Effector memory CD4-positive, alpha-beta T cell (primary cell): ENCODE measurements at places on chromosomes 5 and 9.

DNA sequence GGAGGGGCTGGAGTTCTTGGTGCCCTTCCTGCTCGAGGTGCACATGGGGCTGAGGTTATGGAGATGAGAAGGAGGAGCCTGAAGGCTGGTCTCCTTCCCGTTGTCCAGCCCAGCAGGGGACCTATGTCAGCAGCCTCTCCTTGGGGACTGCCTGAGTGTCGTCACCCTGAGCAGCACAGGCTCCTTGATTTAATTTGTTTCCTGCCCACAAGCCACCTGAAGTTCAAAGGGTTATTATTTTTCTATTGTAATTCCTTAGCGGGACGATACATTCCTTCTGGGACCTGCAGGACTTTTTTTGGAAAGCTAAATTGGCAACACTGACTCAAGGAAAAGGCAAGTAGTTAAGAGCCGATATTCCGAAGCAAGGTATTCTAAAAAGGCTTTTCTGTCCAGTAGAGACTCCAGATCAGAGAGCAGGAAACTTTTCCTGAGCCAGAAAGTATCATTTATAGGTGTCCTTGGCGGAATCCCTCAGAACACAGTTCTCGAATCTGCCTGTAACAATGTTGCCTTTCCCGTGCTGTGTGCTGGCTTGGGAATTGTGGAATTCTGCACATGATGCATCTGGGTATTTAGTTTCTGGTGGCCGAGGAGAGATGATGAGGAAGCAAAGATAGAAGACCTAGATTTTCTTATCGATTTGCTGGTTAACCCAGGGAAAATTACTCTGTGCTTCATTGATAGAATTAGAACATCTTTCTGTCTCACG is 55.4 kb downstream of the ARHGAP26 start:
- no peaks in the 10 kb centered on the region for H3K27me3 ChIP-seq
- H3K4me3 ChIP-seq, result no peak overlapping the region
- H3K27ac ChIP-seq, result no peak overlapping the region

GRCh38 chr5:1706021-1706420 is 93.6 kb downstream of the MRPL36 start:
- H3K27me3 ChIP-seq, result no peaks in the 10 kb centered on the region
- no peak for DNase-seq
- no peaks in the 10 kb centered on the region for H3K4me1 ChIP-seq
- H3K27ac ChIP-seq, result no peak overlapping the region
- no peaks in the 10 kb centered on the region for H3K36me3 ChIP-seq
- no peak overlapping the region for H3K4me3 ChIP-seq

DNA sequence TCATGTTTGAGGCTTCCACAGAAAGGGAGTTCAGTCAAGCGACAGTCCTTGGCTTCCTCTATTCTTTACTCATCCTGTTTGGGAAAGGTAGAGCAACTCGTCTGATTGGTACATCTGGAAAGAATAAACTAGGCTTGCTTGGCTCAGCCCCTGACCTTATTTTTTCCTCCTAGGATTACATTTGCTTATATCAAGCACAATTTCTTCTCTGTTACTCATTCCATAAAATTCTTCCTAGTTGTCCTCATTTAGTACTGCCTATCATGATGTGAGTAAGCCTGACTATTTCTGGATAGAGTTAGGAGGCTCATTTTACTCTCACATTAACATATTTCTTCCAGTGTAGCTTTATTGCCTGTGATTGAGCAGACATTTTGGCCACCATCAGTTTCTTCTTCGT is 10.9 kb upstream of the CARNMT1 start:
- no peak for DNase-seq
- H3K27me3 ChIP-seq, result no peaks in the 10 kb centered on the region
- H3K4me3 ChIP-seq, result no peak overlapping the region
- no peaks in the 10 kb centered on the region for H3K36me3 ChIP-seq
- H3K4me1 ChIP-seq, result no peaks in the 10 kb centered on the region

DNA sequence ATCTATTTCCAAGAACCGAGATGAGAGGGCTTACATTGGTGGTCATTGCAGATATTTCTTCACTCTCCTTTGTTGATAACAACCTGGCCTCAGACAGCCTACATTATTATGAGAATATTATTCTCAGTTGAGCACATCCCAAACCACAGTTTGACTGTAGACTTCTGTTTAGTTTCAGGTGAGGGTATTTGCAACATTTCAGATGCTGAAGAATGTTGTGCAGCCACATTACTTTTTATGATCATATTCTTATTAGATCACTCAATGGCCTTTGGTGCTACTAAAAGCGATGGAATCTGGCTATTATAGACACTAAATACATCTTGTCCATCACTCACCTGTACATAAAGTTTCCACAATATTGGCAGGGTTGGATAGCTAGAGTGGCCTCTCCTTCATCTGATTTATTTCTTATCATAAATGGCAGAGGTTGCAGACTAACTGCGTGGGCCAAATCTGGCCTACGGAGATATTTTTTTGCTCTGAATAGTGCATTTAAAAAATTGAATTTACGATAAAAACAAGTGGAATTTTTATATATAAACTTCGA is 26.2 kb upstream of the RICTOR start:
- peaks cover 24% of the 10 kb centered on the region for H3K36me3 ChIP-seq
- no peak for DNase-seq
- H3K27ac ChIP-seq, result no peak overlapping the region
- H3K4me3 ChIP-seq, result no peak overlapping the region

DNA sequence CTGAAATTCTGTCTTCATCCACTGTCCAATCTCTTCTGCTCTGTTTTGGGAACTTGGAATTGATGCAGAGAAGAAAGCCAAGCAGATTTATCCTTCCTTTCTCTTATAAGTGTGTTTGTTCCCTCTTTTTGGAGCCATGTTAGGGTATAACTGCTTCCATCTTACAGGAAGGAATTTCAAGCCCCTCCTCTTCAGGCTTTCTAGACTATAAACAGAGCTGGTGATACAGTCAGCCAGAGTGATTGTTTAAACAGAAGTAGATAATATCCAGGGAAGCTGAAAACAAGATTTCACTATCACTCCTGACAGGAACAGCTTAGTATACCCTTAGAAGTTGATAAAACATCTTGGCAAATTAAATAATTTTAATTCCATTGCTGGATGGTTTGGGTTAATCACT is 102.1 kb upstream of the DMRT1 start:
- no peak overlapping the region for H3K4me3 ChIP-seq
- H3K27me3 ChIP-seq, result no peaks in the 10 kb centered on the region
- DNase-seq, result no peak

GRCh38 chr9:138038244-138038671 is 160.7 kb downstream of the CACNA1B start:
- H3K4me1 ChIP-seq, result no peaks in the 10 kb centered on the region
- no peaks in the 10 kb centered on the region for H3K36me3 ChIP-seq
- H3K4me3 ChIP-seq, result no peak overlapping the region

DNA sequence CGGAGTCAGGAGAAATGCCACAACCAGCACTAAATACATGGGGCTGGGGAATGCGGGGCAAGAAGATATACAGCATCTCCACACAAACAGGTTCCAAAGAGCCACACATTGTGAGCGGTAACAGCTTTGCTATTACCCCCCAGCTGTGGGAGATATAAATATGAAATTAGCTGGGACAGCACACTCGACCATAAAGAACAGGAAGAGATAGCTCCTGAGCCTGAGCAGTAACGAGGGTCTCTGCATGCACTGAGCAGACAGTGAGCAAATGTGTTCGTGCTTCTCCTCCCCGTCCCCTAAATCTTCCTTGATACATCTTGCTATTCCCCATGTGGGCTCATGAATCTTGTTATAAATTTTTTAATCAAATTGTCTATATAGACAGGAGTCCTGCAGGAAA is 53.1 kb downstream of the ADAMTS2 start:
- DNase-seq, result no peak
- H3K27me3 ChIP-seq, result no peaks in the 10 kb centered on the region
- no peak overlapping the region for H3K4me3 ChIP-seq

- no peak overlapping the region for H3K4me3 ChIP-seq
Measured at GRCh38 chr5:89595056-89595455, 712.1 kb upstream of the MEF2C start.

DNA sequence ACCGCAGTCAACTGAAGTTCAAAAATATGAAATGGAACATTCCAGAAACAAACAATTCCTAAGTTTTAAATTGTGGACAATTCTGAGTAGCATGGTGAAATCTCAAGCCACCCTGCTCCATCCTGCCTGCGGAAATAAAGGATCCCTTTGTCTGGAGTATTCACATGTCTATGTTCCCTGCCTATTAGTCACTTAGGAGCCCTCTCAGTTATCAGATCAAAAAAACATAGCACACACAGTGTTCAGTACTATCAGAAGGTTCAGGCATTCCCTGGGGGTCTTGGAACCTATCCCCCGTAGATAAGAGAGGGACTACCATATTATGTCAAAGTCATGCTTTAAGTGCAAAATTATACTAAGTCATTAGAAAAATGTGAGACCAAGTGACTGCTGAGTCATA is 300.8 kb downstream of the SEMA5A start:
- H3K27me3 ChIP-seq, result no peaks in the 10 kb centered on the region
- no peaks in the 10 kb centered on the region for H3K36me3 ChIP-seq
- H3K27ac ChIP-seq, result no peak overlapping the region
- DNase-seq, result no peak
- H3K4me1 ChIP-seq, result no peaks in the 10 kb centered on the region

GRCh38 chr5:39283231-39283818 is 64.0 kb upstream of the FYB1 start:
- no peak overlapping the region for H3K4me3 ChIP-seq
- peaks cover 4% of the 10 kb centered on the region for H3K27me3 ChIP-seq
- peaks cover 4% of the 10 kb centered on the region for H3K4me1 ChIP-seq

- H3K27me3 ChIP-seq, result no peaks in the 10 kb centered on the region
- H3K27ac ChIP-seq, result no peak overlapping the region
- no peak for DNase-seq
Measured at GRCh38 chr5:125257057-125257972, 510.9 kb upstream of the ZNF608 start.
